ENCODE measurements at places on chromosomes 1 and 21. TPM values are rescaled to one million over a fixed set of nuclear protein-coding genes. Genes with fewer than 3 reads are reported as not detected.

- peaks cover 7% of the 10 kb centered on the region for H3K4me1 ChIP-seq
- H3K36me3 ChIP-seq, result no peaks in the 10 kb centered on the region
- H3K4me3 ChIP-seq, result no peak overlapping the region
- H3K27me3 ChIP-seq, result no peaks in the 10 kb centered on the region
These were observed 13.6 kb upstream of the GPX7 start for GRCh38 chr1:52588535-52588934.

- no peak for DNase-seq
- no peak overlapping the region for H3K4me3 ChIP-seq
- no peak overlapping the region for H3K27ac ChIP-seq
These were observed 71.0 kb downstream of the SIK1 start for GRCh38 chr21:43355925-43356289.

DNA sequence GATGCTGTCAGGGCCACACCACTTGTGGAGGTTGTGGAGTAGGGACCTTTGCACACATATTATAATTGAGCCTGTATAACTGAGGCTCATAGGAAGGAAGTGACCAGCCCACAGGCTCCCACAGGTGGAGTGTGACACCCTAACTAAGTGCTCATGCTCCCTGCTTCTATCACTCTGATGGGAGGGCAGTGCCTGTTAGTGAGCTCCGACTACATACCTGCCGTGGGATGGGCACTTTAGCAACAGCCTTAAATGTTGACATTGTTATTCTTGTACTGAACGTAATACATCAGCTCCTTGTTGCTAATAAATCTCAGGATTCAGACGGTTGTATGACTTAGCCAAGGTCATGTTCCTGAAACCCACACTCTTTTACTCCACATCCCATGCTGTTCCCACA lies 58.0 kb downstream of the BEND5 start:
- no peak overlapping the region for H3K4me3 ChIP-seq
- no peak for DNase-seq
- no peak overlapping the region for H3K27ac ChIP-seq
- no peaks in the 10 kb centered on the region for H3K4me1 ChIP-seq

- H3K27me3 ChIP-seq, result no peaks in the 10 kb centered on the region
- H3K4me3 ChIP-seq, result no peak overlapping the region
- H3K36me3 ChIP-seq, result no peaks in the 10 kb centered on the region
- no peak overlapping the region for H3K27ac ChIP-seq
- peaks cover 32% of the 10 kb centered on the region for H3K4me1 ChIP-seq
- DNase-seq, result peak; percentile 73
These were observed 3.7 kb upstream of the FABP3 start for GRCh38 chr1:31376375-31377134.

GRCh38 chr1:165387505-165387904 lies 31.0 kb upstream of the LMX1A start:
- no peaks in the 10 kb centered on the region for H3K4me1 ChIP-seq
- H3K27ac ChIP-seq, result no peak overlapping the region
- H3K36me3 ChIP-seq, result no peaks in the 10 kb centered on the region
- no peak for DNase-seq
- no peak overlapping the region for H3K4me3 ChIP-seq

DNA sequence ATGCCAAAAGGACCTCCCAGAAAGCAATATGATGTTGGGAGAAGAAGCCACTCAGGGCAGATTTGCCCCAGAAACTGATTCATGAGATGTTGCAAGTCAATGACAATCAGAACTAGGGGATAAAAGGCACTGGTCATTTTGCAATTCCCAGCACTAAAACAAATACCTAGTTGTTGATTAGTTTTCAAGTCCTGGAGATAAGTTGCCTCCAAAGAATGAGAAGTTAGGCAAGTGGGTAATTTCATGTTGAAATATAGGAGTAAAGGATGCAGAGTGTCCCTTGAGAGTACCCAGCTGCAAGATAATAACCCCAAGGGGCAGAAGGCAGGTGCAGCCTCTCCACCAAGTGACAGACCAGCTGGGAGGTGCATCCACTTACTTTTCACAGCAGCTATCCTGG lies 363.6 kb downstream of the PBX1 start:
- H3K4me1 ChIP-seq, result no peaks in the 10 kb centered on the region
- H3K27ac ChIP-seq, result no peak overlapping the region
- no peaks in the 10 kb centered on the region for H3K27me3 ChIP-seq

GRCh38 chr21:44791246-44791645 lies 10.4 kb downstream of the UBE2G2 start:
- no peak for DNase-seq
- H3K27me3 ChIP-seq, result no peaks in the 10 kb centered on the region
- no peak overlapping the region for H3K27ac ChIP-seq

GRCh38 chr1:225425201-225425786 lies 2.5 kb downstream of the LBR start:
- 0 out of 2 replicates have a peak, but pooled peaks cover 4% of the 10 kb centered on the region for H3K36me3 ChIP-seq
- no peak overlapping the region for H3K27ac ChIP-seq
- peak overlapping the region; percentile 90 for H3K4me3 ChIP-seq
- peaks cover 26% of the 10 kb centered on the region for H3K27me3 ChIP-seq

GRCh38 chr1:116147114-116147510 lies 35.9 kb downstream of the MAB21L3 start:
- H3K4me3 ChIP-seq, result no peak overlapping the region
- DNase-seq, result no peak
- peaks cover 5% of the 10 kb centered on the region for H3K27me3 ChIP-seq
- no peaks in the 10 kb centered on the region for H3K4me1 ChIP-seq
- H3K27ac ChIP-seq, result no peak overlapping the region
- H3K36me3 ChIP-seq, result no peaks in the 10 kb centered on the region

Gene FAM43B
- total RNA-seq, result 3.6 TPM

Gene RIIAD1
- total RNA-seq, result not detected

Gene C1orf87
- 0.07 TPM for total RNA-seq

Gene BCL10
- 27.8 TPM for total RNA-seq
